Fibroblast of skin of right biceps (primary cell): ENCODE measurements at places on chromosomes 1 and 21.
A peak's percentile ranks its signal among the peaks of the same experiment; 100 is the strongest.

GRCh38 chr1:193183019-193183627 lies 3.3 kb downstream of the B3GALT2 start:
- peak; percentile 56 for DNase-seq

- no peak for DNase-seq
Measured at GRCh38 chr1:41390166-41390565, 28.9 kb downstream of the FOXO6 start.

DNA sequence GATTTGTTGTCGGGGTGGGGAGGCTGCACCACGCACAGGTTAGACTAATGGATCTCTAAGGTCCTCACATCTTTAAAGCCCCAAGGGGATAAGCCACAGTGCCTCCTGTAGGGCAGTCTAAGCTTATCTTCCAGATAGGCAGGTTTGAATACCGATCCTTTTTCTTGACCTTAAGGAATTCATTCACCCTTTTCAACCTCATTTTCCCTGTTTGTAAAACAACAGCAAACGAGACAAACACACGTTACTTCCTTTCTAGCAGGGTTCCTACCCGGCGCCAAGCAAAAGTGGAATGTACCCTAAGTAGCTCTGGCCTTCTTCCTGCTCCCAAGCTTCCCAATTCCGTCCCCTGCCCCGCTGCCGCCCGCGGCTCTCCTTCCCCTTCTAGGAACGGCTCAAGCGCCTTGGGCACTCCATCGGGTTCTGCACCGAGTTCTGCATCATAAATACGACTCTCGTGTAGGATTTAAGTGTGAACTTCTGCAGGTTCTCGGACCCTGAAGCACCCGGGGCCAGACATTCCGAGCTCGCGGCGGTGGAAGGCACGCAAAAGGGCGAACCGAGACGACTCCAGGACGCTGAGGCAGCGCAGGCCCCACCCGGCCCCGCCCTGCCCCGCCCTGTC lies 548 bp upstream of the CDC20 start:
- peak; percentile 52 for DNase-seq

- DNase-seq: no peak
Measured at GRCh38 chr21:19433623-19434022, 1030.0 kb upstream of the TMPRSS15 start.

DNA sequence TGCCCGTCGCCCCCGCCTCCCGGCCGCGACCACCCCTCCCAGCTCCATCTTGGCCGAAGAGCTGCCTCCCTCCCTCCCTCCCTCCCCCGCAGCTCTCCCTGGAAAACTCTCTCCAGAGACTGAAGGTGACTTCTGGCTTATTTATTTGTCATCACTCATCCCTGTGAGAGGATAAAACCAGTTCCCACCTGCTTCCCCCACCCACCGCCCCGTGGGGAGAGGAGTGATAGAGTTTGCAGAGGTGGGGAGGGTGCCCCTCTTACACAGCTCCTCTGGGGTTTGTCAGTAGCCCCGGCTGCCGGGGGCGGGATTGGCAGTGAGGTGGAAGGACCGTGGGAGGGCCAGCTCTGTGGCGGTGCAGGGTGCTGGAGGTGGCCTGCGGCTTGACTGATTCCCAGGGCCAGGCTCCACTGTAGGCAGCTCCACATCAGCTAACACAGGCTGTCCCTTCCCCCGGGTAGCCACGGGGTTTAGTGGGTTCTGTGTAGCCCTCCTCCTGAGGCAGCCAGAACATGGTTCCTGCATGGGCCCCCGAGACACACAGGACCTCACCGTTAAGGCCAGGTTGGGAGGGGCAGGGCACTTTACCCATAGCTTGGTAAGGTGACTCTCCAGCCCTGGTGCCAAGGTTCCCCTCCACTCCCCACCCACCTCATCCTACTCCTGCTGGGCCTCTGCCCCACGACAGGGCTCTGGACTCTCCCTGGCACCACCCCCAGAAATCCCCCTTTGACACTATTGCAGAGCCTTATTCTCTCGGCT lies 62.2 kb downstream of the ELK4 start:
- DNase-seq: no peak

DNA sequence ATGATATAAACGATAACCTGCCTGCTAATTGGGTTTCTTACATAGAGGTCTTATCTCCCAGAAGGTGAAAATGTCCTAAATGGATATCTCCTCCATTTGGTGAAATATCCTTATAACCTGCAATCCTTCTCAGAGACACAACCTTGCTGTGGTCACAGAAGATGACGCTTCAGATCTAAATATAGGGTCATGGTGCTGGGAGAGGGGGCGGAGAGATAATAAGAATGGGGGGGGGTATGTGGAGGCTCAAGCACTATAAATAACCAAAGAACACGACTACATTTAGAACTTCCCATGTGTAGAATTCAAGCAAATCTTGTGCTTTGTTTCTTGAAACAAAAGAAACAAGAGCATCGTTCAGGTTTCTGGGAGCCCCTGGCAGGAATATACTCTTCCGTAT lies 260.6 kb upstream of the ESRRG start:
- no peak for DNase-seq
